ENCODE measurements at places on chromosomes 16 and 17. TPM values are rescaled to one million over a fixed set of nuclear protein-coding genes. Genes with fewer than 3 reads are reported as not detected.

- DNase-seq = peak; percentile 73
Observed at GRCh38 chr17:66547151-66547865, 244.9 kb downstream of the PRKCA start.

DNA sequence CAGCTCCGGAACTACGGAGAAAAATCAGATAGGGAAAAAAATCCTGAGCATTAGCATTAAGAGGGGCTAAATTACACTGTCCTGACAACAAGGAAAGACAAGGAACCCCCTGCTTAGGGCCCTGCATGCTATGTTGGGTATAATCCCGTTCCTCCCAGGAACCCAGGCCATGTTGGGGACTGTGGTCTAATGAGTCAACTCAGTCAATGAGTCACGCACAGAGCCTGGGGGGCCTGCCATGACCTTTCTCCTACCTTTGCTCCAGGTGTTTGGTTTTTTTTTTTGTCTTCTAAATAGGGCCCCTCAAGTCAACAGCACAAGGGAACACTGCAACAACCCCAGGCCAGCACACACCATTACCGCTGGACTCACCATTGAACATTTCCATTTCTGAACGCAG, 8.9 kb upstream of the ZNF200 start:
- DNase-seq = no peak

GRCh38 chr16:85909932-85910853, 11.2 kb downstream of the IRF8 start:
- DNase-seq = no peak

The FOXN1 gene
- not detected for total RNA-seq

The CCL8 gene
- not detected for total RNA-seq
